ENCODE measurements at places on chromosomes 5 and 9.

- DNase-seq, result no peak
These were observed 83.7 kb upstream of the IRX1 start for GRCh38 chr5:3511934-3512333.

DNA sequence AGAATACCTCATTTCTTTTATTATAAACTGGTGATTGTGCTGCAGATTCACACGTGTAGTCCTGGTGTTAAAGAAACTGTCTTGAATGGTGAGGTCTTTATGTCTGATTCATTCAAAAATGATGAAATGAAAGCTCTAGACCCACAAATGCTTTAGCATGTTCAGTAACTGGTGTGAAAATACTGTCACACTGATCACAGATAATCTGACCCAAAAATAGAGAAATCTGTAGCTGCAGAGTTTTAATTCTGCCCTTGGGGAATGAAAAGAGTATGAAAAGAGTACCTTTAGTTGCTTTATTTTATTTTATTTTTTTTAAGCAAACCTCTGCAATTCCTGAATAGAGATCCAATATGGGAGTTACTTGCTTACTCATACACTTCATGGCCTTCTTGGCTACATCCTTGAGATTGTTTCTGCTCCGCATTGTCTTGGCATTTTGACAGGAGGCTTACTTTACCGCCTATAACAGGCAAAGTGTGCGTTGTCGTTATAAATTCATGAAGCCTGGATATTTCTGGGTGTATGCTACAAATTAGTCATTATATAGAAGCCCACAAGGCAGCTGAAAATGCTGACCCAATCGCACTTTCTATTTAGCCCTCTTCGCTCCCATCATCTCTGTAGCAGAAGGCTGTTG, 2.7 kb downstream of the RGMB start:
- no peak for DNase-seq

- peak; percentile 66 for DNase-seq
These were observed 6.1 kb upstream of the ANGPTL2 start for GRCh38 chr9:127128341-127129072.

DNA sequence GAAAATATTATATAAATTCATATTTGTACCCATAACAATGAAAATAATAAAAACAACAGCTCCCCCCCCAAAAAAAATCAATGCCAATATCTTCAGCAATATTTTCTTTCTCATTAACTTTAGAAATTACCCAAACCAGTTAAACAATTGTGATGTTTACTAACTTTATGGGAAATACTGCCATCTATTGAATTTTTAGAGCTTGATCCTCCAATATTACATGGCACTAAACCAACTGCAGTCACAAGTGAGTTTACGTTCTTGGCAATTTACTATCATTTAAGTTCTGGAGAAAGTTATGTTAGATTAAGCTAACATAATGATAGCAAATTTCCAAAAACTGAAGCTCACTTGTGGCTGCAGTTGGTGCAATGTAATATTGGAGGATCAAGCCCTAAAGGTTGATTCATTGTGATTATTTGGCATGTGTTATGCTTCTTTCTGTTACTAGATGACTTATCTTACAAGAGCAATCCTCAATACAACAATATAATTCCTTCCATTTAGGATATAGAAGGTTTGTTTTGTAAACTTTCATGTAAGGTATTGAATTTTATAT, 379.5 kb downstream of the CDH18 start:
- DNase-seq, result peak; percentile 7

DNA sequence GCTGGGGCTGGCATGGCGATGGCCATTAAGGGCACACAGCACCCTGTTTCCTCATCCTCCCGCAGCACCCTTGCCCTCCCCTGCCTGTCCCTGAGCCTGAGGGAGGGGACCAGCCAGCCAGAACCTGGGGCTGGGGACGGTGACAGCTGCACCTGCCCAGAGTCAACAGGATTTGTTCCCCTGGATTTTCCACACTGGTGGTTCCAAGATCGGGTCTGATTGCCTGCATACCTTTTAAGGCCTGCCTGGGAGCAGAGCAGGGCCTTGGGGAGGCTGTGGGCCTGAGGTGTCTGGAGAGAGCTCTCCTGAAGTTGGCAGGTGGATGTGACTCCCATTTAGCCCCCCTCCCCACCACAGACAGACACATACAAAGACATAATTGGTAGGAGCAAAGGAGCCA, 61.0 kb upstream of the C5orf58 start:
- no peak for DNase-seq

All from putamen (tissue), 1 donor.